ENCODE measurements at places on chromosomes 7 and 10. TPM values are rescaled to one million over a fixed set of nuclear protein-coding genes. Genes with fewer than 3 reads are reported as not detected.

Gene ADGRA1
- 0.02 TPM for polyA plus RNA-seq

Gene C7orf57
- not detected for polyA plus RNA-seq

Gene IFIT1
- polyA plus RNA-seq: 35.9 TPM

Gene TRIM56
- 11.4 TPM for polyA plus RNA-seq

Gene UNC5B
- 12.4 TPM for polyA plus RNA-seq

Gene TMEM140
- polyA plus RNA-seq: 13.3 TPM

Gene LIPK
- not detected for polyA plus RNA-seq

Gene THSD7A
- polyA plus RNA-seq: 0.34 TPM

Gene GNGT1
- polyA plus RNA-seq: not detected

Gene MACC1
- polyA plus RNA-seq: under 0.01 TPM

Gene KCNIP2
- polyA plus RNA-seq: 729 TPM

Gene CUBN
- 0.41 TPM for polyA plus RNA-seq
